MV-4-11 (cell line): ENCODE measurements at places on chromosomes 13 and 19.

GRCh38 chr13:83048419-83048818 is 833.9 kb downstream of the SLITRK1 start:
- DNase-seq: no peak

DNA sequence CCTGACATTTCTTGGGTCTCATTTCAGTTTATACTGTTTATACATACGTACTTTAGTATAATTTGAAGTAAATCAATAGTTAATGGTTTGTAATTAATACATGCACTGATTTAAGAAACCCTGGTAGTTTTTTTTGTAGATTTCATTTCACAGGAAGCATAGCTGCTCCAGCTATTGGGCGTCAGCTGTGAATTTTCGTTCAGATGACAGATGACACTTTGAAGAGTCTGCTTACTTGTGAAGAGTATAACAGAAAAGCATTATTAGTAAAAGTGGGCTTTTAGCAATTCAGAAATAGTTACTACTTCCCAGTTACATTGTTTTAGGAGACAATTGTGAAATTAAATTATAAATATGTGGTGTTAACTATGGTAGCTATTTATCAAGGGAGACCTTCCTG is 44.4 kb downstream of the METTL21C start:
- no peak for DNase-seq

DNA sequence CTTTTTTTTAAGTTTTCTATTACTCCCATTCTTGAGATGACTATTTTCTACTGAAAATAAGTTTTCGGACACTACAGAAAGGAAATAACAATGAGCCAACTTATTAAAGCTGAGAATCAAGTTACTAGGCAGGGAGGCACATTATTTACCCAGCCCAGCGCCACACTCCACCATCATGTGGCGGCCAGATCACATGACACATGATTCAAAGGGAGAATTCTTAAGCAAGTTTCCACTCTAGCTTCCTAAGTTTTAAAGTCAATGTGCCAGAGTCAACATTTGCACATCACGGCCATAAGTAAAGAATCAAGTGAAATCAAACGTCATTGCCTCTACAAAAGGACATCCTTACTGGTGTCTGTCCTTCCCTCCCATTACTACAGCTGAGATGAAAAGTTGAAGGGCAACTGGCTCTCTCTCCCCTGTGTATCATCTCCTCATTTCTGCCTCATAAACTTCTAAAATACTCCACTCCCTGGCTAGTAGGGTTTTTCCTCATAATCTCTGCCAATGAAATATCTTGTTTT is 81.7 kb downstream of the KLF12 start:
- no peak for DNase-seq

DNA sequence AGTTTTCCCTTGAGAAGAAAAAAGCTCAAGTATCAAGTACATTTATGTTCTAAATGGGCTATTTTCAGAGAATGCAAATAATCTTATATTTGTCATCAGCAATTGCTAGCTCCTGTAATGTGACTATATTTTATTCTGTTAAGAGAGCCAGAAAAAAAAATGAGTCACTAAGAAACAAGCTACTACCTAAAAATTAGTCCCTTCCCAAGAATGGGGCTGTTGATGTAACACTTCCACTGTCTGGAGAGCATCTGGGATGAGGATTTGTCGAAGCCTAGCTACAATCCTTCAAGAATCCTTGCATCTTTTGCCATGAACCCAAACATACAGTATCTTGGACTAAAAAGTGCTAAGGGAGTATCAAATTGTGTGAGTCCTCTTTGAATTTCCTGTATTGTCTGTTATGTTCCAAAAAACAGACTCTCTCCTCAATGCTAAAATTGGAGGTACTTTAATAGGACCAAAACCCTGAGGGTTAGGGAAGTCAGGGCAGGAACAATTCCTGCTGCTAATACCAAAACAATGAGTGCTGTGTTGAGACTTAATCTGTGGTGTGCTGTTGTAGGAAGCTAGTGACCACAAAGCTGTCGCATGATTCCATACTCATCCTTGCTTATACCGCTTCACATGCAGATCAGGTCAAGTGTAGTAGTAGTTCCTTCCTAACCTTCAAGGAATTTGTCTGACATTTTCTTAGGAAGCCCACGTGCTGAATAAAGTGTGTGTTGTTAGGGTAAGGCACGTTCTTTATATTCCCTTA is 4.9 kb upstream of the ZC3H13 start:
- peak; percentile 39 for DNase-seq

DNA sequence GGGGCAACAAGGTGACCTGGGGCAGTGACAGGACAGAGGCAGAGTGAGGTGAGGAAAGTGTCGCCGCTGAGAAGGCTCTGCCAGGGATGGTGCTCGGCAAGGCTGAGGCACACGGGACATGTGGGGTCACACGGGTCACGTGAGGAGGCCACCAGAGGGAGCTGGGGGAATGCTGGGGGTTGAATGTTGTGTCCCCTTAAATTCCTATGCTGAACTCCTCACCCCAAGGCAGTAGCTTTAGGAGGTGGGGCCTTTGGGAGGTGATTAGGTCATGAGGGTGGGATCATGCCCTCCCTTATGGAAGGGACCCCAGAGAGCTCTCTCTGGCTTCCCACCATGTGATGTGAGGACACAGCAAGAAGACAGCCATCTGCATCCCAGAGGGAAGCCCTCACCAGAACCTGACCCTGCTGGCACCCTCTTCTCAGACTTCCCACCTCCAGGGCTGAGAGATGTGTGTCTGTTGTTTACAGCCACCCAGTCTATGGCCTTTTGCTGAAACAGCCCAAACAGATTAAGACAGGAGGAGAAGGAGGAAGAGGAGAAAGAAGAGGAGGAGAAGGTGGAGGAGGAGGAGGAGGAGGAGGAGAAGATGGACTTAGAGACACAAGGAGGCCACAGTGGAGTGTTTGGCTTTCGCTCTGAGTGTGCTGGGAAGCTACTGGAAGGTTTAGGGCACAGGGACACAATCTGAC is 35.4 kb downstream of the RFX2 start:
- no peak for DNase-seq

DNA sequence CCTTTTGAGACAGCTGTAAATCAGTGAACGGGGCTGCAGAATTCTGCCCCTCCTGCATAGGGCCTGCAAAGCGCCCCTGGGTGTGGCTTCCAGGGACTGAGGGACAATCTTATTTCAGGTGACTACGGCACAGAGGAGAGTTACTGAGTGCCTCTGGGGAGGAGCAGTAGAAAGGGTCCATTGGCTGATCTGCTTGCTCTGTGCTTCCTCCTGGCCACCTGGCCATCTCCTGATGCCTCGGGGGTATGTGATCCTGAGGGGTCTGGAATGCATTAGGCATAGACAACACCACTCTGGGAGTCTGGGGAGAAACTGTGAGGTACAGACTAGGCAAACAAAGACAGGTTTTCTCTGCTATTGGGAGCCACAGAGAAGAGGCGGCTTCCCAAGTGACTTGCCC is 2.8 kb downstream of the KCTD15 start:
- no peak for DNase-seq

DNA sequence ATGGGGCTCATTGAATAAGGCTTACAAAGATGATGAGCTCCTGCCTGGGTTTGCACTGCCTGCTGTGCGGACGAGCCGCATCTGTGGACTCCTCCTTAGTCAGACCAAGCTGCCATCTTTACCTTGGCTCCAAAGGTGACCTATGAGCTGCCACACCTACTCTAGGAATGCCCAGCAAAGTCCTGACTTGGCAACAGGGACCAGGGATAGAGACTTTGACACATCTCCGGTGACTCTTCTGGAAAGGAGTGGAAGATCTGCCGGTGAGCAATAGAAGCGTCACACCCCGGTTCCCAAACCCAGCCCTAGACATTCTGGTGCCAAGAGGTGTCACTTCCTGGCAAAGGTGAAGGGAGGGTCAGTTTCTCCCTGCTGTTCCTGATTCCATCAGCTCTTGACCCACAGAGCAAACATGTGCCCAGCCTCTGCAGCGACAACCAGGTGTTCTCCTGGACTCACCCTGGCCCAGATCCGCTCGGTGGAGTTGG is 50.2 kb upstream of the GTF3A start:
- no peak for DNase-seq

DNA sequence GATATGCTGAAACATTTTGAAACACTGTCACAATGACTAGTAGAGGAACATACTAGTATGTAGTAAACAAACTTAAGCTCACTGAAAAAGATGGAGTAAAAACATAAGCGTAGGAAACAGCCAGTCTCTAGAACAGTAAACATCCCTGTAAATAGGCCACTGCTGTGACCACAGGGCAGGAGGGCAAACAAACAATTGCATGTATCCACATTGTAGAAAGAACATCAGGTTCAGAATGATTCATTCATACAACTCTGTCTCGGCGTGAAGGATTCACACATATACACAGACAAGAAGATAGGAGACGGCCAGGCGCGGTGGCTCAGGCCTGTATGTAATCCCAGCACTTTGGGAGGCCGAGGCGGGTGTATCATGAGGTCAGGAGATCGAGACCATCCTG is 390.1 kb downstream of the IRS2 start:
- DNase-seq: no peak

GRCh38 chr19:47231215-47232054 is 436 bp upstream of the BBC3 start:
- DNase-seq: peak; percentile 74

- DNase-seq: no peak
Measured at GRCh38 chr19:40672038-40672437, 18.4 kb downstream of the NUMBL start.

DNA sequence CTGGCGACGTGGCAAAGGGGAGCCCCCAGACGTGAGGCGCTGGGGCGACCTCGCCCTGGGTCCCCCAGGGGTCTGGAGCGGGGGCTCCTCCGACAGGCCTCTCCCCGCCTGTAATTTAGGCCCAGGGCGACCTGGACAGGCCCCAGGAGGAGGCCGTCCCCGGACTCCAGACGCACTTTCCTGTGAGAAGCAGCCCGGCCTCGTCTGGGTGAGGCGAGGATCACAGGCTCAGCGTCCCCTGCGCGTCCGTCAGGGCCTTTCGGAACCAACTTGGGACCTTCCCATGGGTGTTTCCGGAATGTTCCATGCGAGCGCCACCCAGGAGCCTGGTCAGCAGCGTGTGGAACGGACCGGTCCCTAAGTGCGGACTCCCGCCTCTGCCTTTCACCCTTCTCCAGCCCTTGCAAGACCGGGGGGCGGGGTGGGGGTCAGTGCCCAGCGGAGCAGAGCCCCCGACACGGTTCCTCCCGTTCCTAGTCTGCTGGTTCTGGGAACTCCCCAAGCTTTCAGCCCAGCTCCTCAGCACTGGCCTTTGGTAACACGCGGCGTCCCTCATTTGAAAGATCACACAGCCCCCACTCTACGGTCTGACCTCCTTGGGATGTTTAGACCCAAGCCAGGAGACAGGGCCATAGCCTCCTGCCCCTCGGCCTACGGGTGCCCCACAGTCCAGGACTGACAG is 1.1 kb upstream of the GRTP1 start:
- DNase-seq: no peak
